ENCODE measurements at places on chromosomes 1 and 21.

DNA sequence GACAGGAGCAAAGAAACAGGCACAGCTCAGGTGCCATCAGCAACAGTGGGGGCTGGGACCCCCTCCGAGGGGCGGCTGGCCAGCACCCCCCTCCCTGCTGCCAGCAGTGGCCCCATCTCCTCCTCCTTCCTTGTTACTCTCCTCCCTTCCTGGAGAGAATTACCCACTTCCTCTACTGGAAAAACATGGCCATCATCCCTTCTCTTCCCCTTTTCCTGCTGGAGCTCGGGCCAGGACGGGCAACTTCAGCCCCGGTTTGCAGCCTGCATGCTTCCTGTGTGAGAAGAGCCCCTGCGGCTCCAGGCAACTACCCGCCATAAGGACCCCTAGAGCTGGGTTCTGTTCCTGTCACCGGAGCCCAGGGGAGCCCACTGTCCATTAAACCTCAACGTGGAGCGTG, 17.6 kb downstream of the MEGF6 start:
- no peak for DNase-seq

GRCh38 chr1:22114083-22115012, 28.5 kb downstream of the WNT4 start:
- no peak for DNase-seq

- DNase-seq: no peak
These were observed 45.2 kb downstream of the CAMSAP2 start for GRCh38 chr1:200783926-200784325.

GRCh38 chr1:239816081-239816782, 275.5 kb upstream of the FMN2 start:
- peak; percentile 11 for DNase-seq

DNA sequence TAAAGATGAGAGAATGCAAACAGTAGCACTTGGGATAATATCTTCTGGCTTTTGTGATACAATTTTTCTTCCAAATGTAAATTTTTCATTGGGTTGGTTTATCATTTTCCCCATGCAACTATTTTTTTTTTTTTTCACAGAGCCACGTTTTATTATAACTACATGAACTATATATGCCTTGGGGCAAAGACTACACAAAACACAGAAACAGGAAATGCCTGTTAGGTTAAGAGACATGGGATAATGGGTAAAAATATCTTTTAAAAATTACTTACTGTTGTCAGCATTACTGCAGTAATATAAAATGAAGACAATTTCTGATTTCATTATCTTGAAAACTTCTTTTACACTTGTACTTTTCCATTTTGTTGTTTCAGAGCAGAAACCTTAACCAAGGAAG, 74.6 kb downstream of the DISP1 start:
- DNase-seq: no peak

GRCh38 chr1:149915429-149916192, 2.0 kb downstream of the SV2A start:
- no peak for DNase-seq

DNA sequence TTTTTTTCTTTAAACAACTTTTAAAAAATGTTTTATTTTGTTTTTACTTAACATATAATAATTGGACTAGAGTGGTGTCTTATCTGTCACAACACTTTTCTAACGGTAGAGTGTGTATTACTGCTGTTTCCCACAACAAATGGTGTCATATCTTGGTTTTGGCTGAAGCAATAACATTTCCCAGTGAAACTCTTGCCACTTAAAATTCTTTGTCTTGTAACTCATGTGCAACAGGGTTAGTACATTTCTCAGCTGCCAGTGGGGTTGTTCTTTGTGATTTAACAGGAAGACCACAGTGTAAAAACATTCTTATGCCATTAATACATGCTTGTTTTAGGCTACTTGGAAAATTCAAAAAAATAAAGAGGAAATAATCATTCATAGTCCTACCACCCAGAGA, 43.5 kb downstream of the ALPL start:
- DNase-seq: peak; percentile 81
